Hepatic stellate cell (primary cell): ENCODE measurements at places on chromosomes 13 and 19.

GRCh38 chr13:80341756-80342370 lies 937 bp upstream of the SPRY2 start:
- DNase-seq = no peak

GRCh38 chr13:111512707-111513106 lies 192.3 kb downstream of the TEX29 start:
- no peak for DNase-seq

GRCh38 chr13:101489643-101490405 lies 37.3 kb downstream of the ITGBL1 start:
- DNase-seq = no peak

GRCh38 chr19:17840019-17840418 lies 7.8 kb downstream of the JAK3 start:
- DNase-seq = no peak

GRCh38 chr19:34574704-34575103 lies 93.1 kb downstream of the WTIP start:
- no peak for DNase-seq

GRCh38 chr19:42816894-42817293 lies 51.4 kb upstream of the PSG8 start:
- DNase-seq = peak; percentile 4

- no peak for DNase-seq
These were observed 34.1 kb upstream of the POU2F2 start for GRCh38 chr19:42166316-42166715.

DNA sequence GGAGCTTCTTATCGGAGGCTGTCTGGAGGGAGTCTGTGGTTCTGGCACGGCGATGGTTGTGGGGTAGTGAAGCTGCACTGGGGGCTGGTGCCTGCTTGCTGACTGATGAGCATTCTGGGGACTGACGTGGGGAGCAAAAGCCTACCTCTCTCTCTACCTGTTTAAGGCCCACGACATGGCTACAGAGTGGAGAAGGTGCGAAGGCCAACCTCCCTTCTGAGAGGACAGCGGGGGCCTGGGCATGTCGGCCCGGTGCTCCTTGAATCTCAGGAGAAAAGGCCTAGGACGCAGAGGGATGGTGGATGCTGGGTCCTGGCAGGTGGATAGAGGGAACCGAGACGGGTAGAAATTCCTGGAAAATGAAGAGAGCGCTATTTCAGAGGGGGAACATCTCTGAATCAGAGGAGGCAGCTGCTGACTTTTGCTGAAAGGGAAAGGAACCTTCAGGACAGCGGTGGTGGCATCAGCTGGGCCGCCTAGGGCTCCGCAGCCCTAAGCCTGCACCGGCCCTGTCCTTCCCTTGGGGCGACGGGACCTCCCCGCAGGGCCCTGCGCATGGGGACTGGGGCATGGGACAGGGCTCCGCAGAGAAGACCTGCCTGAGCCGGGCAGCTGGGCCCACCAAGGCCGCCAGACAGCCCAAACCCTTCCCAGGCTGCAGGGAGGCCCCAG lies 35.0 kb upstream of the MEDAG start:
- DNase-seq = no peak

DNA sequence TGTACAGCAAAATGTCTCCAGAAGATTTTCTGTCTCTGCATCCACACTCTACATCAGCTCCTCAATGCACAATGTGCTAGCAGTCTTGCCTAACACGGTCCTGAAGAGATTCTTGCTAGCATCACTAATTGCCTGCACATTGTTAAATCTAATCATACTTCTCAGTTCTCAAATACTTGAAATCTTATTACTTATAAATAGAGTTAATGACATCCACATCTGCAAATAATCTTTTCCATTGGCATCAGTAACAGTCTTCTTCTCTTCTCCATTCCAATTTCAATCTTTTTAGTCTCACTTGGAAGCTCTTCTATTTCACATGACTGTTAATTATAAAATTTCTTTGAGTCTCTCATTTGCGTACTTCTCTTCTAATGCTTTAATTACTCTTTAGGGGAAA lies 630.5 kb upstream of the SLITRK6 start:
- no peak for DNase-seq

DNA sequence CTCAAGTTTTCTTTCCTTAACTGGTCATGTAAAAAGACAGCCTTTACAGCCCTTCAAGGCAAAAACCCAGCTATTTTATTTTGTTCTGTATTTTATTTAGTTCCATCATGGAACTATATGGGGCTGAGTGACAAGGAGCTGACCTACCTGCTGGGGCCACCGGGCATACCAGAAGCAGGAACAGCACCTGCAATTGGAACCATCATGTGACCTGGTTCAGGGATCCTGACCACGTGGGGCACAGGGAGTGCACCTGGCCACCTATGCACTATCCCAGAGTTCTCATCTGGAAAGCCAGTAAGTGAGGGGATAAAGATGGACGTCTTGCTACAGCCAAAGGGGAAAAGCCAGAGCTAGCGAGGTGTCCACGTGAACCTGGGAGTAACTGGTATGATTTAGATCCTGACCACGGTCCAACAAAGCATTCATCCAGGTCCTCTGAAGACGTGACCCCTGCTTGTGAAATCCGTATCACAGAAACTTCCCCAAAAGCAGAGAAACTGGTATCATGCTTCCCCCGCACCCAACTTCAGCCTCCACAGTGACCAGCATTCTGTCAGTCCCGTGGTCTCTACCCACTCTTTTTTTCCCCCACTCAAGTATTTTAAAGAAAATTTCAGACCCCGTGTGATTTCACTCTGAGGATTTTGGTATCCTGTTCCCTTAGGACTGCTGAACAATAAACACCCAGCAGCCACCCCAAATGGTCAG lies 40.5 kb upstream of the SLC15A1 start:
- DNase-seq = no peak

GRCh38 chr13:85373322-85373721 lies 425.9 kb downstream of the SLITRK6 start:
- DNase-seq = no peak

- no peak for DNase-seq
These were observed 1.5 kb downstream of the LILRA5 start for GRCh38 chr19:54311486-54311885.

DNA sequence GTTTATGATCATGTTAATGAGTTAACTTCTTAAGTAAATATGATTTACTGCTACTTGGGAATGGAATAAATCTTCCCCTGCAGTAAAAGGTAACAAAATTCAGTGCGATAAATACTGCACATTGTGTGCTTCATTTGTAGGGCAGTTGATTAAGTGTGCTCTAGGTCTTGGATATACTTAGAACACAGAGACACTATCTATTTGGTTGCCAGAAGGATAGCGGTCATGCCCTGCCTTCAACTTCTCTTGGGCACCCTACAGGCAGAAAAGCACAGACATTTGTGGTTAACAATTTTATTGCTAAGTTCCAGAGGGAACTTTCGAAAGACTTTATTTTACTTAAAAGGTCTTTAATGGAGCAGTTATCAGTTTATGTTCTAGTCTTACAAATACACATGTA lies 605.8 kb downstream of the PCDH9 start:
- no peak for DNase-seq

DNA sequence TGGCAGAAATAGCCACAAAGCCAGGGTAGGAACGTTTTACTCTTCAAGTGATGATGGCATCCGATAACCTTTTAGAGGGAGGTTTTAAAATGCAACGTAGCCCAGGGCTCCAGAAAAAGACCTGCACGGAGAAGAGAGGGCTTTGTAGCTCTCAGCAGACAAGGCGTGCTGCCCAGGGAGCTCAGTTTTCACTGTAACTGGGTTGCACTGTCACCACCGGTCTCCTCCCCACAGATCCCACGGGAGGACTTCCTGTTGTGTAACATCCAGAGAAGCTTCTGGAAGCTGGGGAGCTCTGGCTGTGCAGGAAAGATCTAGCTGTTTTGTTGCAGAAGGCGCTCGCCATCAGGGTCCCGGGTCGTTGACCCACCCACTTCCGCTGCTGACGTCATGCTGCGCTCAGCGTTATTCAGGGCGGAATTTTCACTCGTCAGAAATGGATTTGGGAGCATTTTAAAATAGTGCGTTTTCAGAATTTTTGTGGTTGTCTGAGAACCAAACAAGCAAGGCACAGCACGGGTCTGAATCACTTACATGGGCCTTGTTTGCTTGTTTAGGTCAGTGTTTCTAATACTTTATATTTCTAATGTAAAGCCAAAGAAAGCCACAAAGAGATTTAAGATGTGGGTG lies 50.8 kb downstream of the ATP11A start:
- peak; percentile 89 for DNase-seq

GRCh38 chr19:19227217-19227616 lies 15.5 kb downstream of the NCAN start:
- no peak for DNase-seq

- no peak for DNase-seq
These were observed 177.1 kb upstream of the RFC3 start for GRCh38 chr13:33640832-33641231.

- no peak for DNase-seq
These were observed 5.5 kb downstream of the PHLDB3 start for GRCh38 chr19:43499042-43499441.

GRCh38 chr13:77150651-77151050 lies 123.7 kb upstream of the FBXL3 start:
- DNase-seq = no peak

GRCh38 chr13:113650731-113651148 lies 7.3 kb downstream of the ATP4B start:
- DNase-seq = no peak

DNA sequence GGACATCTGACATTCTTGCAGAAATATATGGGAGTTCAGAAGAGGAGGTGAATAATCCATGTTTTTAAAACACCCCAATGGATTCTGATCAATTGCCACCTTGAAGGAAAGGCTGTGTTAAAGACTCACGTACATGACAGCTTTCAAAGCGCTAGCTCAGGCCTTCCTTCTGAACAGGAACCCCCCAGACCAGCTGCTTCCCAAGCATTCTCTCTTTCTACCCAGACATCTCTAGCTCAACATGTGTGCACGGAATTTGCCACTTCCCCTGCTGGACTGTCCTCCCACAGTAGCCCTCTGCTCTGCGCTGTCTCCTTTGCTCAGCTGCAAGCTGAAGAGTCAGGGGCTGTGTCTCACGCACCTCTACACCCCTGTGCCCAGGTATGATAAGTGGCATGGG lies 54.5 kb downstream of the STK24 start:
- no peak for DNase-seq

DNA sequence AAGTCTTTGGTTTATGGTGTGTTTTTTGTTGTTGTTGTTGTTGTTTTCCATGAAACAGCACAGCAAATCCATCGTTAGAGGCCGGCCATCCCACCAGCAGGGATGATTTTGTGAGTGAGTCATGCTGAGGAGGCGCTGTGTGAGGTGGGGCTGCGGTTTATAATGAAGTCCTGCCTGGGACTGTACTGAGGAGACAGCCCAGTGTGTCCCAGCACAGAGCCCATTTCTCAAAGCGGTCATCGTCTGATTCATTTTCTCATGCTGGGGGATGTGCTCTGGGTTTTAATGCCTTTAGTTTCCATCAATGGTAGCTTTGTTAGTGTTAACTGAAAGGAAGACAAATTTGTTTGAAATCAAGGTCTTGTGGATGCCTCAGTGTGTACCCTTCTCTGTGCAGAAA lies 129.3 kb upstream of the SERP2 start:
- no peak for DNase-seq

DNA sequence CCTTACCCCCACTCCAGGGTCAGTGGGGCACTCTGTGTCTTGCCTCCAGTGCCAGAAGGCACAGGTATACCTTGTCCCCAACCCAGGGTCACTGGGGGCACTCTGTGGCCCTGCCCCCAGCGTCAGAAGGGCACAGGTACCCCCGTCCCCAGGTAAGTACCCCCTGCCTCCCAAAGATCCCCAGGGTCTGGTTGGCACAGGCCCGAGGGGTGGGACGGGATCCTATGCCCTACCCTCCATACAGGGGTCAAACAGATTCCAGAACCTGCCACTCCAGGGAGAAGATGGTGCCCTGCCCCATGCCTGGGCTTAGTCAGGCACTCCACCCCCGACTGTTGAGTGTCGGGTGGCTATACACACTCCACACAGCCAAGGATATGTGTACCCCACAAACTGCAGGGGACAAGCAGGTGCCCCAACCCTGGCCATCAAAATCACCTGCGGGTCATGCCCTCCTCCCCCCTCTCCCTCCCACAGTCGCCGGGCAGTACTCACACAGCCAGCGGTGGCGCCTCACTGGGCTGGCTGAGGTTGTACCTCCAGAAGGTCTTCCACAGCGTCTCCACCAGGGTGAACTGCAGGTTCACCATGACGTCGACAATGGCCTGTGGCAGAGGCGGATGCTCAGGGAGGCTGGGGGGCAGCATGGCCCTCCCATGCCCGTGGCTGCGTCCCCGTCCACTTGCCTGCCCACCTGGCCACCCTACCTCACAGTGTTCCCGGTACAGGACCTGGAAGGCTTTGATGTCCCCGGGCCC lies 13.8 kb downstream of the DCAF15 start:
- no peak for DNase-seq

DNA sequence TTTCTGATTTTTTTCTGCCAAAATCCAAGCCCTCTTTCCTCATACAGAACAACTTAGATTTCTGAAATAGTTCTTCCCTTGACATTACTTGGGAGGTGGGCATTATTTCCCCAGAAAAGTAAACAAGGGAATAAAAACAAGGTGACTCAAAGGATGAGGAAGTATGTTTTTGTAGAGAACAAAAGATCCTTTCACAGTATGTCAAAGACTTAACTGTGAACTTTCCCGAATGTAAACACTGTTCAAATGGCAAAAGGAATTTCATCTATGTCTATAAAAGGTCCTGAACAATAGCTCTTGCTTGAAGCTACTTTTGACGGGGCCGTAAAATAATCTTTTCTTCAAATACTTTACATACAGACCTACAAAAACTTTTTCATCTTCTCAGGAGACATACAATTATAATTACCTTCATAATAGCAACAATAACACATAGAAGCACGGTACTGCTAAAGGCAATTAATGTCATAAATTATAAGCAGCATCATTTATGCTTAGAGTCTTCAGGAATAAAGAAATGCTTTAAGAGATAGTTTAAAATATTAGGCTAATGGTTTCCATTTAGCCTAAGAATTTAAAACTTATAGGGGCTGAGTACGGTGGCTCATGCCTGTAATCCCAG lies 191.1 kb downstream of the RGCC start:
- no peak for DNase-seq

DNA sequence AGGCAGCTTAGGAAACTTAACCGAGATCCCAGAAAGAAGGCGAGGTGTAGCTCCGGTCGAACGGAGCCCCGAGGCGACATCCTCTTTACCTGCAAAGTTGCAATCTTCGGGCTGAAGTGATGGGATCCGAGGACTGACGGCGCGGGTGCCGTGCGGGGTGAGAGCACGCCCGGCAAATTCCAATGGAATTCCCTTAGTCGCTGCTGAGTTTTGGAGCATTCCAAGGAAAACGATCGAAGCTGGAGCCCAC lies 141 bp downstream of the TRPC4 start:
- no peak for DNase-seq
